ENCODE measurements at places on chromosomes 16 and 17. TPM values are rescaled to one million over a fixed set of nuclear protein-coding genes. Genes with fewer than 3 reads are reported as not detected.

DNA sequence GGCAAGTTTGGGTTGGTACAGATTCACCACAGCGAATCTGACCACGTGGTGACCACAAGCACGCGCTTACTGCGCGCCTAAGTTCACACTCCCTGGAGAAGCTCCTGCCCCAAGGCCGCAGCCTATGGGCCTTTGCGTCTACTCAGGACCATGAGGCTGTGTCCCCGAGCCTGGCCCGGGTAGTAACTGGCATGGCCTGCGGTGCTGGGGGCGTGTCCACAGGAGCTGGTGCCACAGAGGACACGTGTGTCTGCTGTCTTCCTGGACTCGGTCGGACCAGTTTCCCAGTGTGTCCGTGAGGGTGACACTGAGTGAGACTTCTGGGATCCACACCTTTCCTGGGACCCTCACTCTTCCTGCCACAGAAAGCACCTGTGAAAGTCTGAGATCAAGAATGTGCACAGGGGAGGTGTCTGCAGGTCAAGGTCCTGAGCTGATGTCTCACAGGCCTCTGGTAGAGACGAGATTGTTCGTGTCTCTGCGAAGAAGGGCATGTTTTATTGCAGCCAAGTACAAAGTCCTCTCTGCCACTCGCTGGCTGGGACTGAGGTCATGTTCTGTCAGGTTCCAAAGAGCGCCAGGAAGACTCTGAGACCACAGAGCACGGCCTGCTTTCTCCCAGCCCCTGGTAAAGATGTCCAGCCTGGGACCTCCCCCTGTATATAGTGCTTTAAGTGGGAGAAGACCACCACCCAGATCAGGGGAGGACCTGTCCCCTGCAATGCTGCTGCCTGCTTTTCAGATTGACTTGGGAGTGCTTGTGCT is 25.2 kb upstream of the CAPN15 start:
- no peak for DNase-seq

- peak; percentile 18 for DNase-seq
Measured at GRCh38 chr16:71927383-71927782, 32.1 kb downstream of the IST1 start.

DNA sequence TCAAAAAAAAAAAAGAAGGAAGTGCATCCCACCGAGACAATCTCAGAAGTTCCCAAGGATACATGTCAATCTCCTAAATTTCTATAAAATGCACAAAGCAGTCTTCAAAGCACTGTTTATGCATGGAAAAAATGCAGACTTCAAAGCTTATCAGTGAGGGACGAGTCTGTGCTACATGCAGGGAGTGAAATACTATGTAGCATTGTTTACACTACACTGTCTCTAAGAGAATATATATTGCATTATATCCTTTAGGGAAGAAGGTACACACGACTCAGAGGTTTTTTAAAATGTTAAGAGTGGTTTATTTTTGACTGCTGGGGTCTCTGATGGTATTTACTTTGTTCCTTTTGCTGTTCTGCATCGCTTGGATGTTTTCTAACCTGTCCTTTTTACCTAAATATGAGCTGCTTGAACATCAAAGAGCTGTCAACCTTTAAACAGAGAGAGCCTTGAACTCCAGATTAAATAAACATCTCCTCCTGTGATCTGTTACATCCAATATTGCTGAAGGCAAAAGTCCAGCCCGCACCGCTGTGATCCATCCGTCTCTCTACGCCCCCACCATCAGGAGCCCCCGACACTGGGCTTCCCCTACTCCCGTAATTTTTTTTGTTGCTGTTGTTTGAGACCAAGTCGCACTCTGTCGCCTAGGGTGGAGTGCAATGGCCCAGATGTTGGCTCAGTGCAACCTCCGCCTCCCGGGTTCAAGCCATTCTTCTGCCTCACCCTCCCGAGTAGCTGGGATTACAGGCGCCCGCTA is 1.4 kb downstream of the FBXO31 start:
- DNase-seq: no peak

DNA sequence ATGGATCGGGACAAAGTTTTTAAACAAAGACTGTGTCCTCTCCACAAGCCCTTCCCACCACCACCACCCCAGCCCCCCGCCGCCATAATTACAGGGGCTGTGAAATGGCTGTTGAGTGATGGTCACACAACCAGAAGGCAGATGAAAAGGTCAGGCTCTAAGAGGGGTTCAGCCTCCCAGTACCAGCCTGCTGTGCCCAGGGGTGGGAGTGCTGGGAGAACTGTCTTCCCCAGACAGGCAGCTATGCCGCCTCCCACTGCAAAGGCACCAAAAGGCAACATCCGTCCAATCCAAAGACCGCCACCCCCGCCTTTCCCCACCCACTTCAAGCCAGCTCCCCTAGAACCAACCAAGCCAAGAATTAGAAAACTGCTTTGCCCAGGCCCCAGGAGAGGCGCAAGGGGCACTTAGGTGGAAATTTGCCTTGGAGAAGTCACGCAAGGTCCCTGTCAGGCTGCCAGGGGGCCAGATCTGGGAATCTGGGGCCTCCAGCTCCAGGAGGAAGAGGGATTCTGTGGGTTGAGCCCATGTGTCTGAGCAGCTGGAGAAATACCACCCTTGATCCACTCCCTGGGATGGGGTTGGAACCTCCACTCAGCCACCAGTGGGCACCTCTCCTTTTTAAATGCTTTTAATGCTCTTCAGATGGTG is 14.4 kb downstream of the CARHSP1 start:
- DNase-seq: no peak

Gene ABCA6
- not detected for total RNA-seq

GRCh38 chr17:42286411-42287221 is 1.7 kb upstream of the STAT5A start:
- DNase-seq: peak; percentile 32

- no peak for DNase-seq
Measured at GRCh38 chr17:60641126-60641525, 36.5 kb upstream of the BCAS3 start.

Gene KRT25
- not detected for total RNA-seq

DNA sequence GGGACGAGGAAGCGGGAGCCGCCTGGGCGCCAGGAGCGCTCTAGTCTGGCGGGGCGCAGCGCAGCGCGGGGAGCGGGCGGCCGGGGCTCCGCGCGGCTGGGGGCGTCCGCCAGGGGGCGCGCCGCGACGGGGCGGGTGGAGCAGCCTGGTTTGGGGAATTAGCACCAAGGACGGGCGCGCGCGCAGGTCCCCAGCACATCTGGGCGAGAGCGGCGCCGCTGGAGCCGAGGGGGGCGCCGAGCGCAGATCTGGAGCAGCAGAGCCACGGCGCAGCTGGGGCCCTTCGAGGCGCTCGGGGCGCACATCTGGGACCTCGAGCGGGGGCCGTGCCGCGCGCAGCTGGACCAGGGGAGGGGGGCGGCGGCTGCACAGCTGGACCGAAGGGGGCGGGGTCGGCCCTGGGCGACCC is at the start of gene NXPH3:
Gene NXPH3, plus strand, starts transcription at position 193 of the 409 bp plus-strand sequence. CDS start 349 bp downstream, outside the sequence.
- DNase-seq: peak; percentile 77

DNA sequence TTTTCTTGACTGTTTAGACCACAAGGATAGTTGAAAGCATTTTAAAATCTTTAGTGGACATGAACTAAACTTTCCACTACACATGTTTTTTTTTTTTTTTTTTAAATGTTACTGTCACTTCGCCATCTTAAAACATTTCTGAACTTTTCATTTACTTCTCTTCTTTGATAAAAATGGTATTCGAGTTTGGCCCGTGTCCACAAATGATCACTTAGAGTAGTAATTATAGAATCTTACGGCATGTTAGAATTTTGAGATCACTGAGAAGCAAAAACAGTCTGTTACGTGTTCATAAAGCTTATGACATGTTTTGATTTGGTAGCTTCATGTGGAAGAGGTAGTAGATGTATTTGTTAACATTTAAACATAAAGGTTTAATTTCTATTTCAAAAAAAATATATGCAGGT is 1.1 kb downstream of the NSRP1 start:
- no peak for DNase-seq

Gene MATCAP1
- 21.9 TPM for total RNA-seq

Gene KRT13
- total RNA-seq: not detected

- no peak for DNase-seq
Measured at GRCh38 chr16:57409870-57410587, 5.5 kb downstream of the CCL17 start.

DNA sequence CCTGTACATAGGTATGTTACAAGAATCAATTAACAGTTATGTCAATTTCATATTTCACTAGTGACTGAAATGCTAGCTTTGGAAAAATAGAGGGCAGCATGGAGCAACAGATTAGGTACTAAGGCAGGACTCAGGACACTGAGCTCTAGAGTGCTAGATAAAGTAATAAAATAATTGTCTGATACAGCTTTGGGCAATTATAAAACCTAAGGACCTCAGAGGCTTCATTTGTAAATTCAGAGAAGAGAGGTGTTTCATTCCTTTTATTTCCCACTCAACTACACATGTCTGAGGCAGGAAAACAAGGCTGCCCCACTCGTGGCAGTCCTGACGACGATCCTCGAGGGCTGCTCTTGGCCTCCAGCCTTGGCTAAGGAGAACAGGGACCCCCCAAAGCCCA is 81.5 kb downstream of the CA4 start:
- no peak for DNase-seq

DNA sequence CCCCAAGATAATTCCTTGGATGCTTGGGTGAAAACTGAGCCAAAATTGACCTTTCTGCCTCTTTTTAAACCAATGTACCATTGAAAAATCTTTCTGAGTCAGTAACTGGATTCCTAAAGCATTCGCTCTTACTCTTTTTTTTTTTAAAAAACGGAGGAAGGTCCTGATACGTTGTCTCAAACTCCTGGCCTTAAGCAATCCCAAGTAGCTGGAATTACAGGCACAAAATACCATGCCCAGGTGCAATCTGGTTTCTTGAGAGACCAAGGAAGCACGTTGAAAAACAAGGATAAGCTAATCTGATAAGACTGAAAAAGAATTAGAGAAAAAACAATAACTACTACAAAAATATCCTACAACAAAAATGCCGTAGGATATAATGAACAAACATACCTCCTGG is 136.5 kb downstream of the SSH2 start:
- no peak for DNase-seq

- no peak for DNase-seq
Measured at GRCh38 chr17:51165680-51166197, 472 bp upstream of the NME2 start.

- peak; percentile 65 for DNase-seq
Measured at GRCh38 chr17:74042744-74043486, 160.6 kb upstream of the RPL38 start.

GRCh38 chr17:35612924-35613521 is 25.9 kb downstream of the AP2B1 start:
- DNase-seq: peak; percentile 72

DNA sequence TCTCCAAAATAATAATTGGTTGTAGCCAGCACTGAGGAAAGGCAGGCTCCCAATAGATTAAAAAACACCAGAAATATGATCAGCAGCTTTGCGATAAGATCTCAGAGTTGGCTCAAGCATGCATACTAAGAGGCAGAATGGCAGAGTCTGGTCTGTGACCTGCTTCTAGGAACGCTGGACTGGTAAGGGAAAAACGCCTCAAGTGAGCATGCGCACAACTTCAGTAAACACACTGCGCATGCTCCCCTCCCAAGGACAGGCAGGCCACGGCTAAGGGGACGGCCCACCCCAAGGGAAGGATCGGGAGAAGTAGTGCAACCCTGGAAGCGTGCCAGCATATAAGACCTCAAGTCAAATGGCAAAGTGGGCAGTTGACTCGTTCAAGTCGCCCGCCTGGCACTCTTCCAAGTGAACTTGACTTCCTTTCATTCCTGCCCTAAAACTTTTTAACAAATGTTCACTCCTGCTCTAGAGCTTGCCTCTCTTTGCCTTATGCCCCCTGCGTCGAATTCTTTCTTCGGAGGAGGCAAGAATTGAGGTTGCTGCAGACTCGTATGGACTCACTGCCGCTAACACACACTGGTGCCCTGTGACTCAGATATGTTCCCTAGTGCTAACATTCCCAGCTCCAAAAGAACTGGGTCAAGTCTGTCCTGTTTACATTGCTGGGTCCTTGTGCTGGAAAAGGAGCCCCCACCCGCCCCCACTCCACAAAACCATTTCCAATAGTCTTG is 22.4 kb upstream of the PRM1 start:
- DNase-seq: no peak

DNA sequence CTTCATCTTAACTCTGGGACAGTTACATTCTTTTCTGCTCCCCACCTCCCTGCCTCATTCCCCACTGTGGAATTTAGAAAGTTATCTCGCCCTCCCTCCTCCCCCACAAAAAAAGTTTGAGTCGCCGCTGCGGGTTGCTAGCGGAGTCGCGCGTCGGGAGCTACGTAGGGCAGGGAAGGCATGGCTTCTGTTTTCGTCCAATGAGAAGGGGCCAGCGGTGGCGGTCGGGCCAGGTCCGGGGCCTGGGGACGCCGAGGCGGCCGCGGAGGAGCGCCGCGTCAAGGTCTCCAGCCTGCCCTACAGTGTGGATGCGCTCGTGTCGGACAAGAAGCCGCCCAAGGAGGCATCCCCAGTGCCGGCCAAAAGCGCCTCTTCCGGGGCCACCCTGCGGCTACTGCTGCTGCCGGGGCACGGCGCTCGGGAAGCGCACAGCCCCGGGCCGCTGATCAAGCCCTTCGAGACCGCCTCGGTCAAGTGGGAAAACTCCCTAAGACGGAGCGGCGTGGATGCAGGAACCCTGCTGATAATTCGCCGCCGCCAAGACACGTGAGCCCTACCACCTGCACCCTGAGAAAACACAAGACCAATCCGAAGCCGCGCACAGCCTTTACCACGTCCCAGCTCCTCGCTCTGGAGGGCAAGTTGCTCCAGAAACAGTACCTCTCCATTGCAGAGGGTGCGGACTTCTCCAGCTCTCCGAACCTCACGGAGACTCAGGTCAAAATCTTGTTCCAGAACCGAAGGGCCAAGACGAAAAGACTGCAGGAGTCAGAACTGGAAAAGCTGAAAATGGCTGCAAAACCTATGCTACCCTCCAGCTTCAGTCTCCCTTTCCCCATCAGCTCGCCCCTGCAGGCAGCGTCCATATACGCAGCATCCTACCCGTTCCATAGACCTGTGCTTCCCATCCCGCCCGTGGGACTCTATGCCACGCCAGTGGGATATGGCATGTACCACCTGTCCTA is 8.9 kb downstream of the OR4D1 start:
- DNase-seq: peak; percentile 71

GRCh38 chr17:42248351-42249179 is 27.6 kb downstream of the STAT5B start:
- peak; percentile 92 for DNase-seq

Gene CBX8
- total RNA-seq: 3.9 TPM

Gene AMFR
- 26.7 TPM for total RNA-seq

GRCh38 chr17:19494961-19495806 is 38.5 kb upstream of the SLC47A1 start:
- DNase-seq: no peak

Gene EVI2B
- 9.9 TPM for total RNA-seq

Gene KLHDC4
- 62.4 TPM for total RNA-seq

Gene TNFSF13
- total RNA-seq: 2.1 TPM

Gene NACA2
- total RNA-seq: not detected

DNA sequence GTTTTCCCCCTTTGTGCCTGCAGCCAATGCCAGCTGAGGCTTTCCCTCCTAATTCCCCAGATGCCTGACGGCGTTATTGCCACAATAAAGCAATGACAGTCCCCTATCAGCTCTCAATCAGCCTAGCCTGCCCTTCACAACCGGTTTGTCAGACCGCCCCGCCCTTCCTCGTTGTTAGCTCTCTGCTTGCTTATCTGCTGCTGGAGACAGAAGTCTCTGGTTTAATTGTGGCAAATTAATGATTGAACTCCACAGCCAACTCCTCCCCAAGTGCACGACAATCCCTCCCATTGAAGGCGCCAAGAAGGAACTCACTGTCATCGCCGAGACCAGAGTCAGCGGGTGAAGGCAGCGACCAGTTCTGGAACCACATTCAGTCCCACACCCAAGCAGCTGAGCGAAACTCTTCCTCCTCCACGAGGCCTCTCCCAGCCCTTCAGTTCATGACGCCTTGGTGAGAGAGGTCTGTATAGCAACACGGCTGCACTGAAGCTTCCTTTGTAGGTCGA is 474.4 kb downstream of the SLC39A11 start:
- DNase-seq: peak; percentile 27
